Stimulated activated CD4-positive, alpha-beta T cell treated with anti-CD3 and anti-CD28 coated beads, Interleukin-1b, Interleukin-23, amount 100 ng/mL, for 1 hour (primary cell): ENCODE measurements at places on chromosomes 7 and 10.
A peak's percentile ranks its signal among the peaks of the same experiment; 100 is the strongest.

GRCh38 chr10:50576245-50576815, 47.4 kb downstream of the SGMS1 start:
- no peak for DNase-seq

DNA sequence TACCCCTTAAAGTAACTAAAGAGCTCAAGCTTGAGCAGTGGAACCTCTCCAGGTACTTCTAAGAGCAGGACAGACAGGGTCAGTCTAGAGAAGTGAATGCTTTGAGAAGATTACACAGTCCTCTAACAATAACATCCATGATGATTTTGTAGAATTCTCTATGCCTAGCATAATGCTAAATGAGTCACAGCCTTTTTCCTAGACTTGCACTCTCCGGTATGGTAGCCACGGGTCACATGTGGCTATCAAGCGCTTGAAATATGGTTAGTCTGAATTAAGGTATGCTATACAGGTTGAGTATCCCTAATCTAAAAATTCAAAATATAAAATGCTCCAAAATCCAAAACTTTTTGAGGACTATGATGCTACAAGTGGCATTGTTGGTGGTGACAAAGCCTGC, 166.6 kb upstream of the MKLN1 start:
- DNase-seq: no peak

- DNase-seq: peak; percentile 2
These were observed 704 bp downstream of the TNKS2 start for GRCh38 chr10:91798649-91799611.

DNA sequence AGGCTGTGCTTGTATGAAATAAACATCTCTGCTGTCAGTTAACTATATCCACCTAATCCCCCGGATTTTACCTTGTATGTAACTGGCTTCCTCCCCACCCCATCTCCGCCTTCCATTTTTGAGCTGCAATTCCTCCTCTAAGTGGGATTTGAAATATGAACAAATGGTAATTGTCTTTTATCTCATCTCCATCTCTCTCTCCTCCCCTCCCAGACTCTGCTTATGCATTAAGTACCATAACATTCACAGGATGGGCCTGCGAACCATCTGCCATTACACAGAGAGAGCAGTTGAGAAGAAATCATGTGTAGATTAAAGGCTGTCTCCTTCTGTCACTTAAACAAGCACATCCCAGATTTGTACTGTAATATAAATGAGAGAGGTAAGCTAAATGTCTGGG, 1169.9 kb downstream of the TYW1 start:
- DNase-seq: no peak

DNA sequence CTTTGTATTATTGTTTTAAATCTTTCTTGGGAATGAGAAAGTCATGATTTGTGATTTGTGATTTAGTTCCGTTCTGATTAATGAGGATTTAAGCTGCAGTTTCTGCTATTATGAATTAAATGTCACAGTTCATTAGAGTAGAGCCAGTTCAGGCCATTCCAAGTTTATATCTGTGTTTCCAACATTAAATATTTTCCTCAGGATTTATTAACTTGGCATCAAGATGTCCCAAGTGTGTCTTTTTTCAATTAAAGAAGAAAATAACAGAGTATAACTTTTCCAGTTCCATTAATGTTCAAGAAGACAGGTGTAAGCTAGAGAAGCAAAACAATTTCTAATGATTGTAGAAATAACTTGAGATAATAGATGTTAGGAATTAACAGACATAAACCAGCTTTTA, 1183.2 kb upstream of the CELF2 start:
- no peak for DNase-seq

DNA sequence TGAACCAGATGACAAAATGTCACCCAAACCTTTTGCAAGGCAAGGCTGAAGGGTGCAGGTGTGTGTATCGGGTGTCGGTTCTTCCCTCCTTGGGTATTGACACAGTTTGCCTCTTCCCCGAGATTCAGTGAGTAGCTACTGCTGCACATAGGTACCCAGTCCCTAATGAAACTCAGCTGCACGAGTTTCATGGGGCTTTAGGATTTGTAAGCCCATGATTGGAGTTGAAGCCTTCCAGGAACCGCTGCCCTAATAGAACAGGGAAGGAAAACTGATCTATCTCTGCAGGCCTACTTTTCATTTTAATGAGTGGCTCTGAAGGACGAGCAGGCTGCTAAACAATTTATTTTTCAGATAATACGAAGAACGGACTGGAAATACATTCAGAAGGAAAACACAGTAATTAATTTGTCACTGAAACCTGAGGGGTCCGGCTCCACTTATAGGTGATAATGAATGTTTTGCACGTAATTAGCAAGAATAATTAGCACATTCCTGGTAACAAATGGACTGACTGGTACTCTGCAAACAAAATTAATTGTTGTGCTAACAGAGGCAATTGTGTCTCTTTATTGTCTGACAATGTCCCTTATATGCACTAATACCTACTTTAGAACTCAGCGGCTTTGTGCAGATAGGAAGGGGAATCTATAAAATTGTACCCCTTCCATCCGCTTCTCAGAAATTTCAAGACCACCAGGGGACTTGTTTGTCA, 49.6 kb upstream of the FZD8 start:
- no peak for DNase-seq

- DNase-seq: no peak
These were observed 31.5 kb downstream of the PHF14 start for GRCh38 chr7:11005202-11005601.
